AG04450 (cell line): ENCODE measurements at places on chromosomes 7 and 10.

DNA sequence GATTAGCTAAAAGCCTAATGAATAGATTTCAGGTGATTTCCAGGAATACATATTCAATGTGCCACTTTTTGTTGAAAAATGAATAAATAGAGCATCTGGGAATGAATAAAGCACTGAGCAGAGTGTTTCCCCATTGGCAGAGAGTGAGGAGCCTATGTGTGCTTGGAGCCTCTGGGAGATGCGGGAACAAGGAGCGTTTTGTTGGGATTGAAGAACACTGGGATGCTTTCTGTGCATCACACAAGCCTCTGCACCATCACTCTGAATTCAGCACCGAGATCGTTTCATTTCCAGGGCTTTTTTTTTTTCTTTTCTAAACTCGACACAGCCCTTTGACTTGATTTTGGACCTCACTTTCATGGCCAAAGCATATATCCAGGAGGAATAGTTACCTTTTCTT is 111.4 kb downstream of the BAMBI start:
- DNase-seq, result no peak

DNA sequence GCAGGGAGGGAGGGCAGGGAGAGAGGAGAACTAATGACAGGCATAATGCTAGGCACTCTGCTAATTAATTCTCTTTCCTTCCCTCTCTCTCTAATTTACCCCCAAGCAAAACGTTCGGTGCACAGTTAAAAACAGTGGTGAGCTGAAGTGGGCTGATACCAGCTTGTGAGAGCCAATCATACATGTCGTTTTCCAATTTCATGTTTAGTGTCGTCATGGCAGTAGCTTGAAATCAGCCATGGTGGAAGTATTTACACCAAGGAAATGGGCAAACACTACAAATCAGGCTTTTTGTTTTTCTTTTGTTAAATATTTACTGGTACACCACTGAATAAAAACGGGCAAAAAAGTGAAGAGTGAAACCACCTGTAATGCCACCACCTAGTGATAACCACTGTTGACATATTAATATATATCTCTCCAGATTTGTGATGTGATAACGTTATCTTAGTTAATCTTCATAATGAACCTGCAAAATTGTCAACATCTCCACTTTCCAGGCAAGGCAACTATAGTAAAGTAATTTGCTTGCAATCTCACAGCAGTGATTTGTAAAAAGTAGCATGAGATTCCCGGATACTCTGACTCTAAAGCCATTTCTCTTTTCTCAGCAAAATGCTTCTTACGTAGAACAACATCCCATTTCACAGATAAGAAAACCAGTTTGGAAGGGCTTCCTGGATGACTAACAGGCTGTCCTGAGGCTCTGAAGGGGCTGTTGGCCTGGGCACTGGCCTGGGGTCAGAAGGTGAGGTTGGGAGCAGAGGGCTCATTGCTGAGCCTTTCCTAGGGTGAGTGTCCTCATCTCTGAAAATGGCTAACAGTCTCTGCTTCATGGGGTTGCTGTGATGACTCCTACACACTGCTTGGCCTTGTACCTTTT is 83.7 kb downstream of the ATXN7L1 start:
- DNase-seq, result no peak

GRCh38 chr7:151394076-151395035 is 15.5 kb downstream of the WDR86 start:
- DNase-seq, result no peak

DNA sequence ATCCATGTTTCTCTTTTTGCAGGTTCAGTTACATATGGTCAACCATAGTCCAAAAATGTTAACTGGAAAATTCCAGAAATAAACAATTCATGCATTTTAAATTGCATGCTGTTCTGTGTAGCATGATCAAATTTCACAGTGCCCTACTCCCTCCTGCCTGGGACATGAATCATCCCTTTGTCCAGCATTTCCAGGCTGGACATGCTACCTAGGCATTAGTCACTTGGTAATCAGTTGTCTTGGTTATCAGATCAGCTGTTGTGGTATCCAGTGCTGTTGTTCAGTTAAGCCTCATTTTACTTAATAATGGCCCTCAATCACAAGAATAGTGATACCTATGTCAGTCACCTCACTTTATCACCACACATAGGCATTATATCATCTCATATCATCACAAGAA is 7.3 kb upstream of the PNLIP start:
- no peak for DNase-seq

DNA sequence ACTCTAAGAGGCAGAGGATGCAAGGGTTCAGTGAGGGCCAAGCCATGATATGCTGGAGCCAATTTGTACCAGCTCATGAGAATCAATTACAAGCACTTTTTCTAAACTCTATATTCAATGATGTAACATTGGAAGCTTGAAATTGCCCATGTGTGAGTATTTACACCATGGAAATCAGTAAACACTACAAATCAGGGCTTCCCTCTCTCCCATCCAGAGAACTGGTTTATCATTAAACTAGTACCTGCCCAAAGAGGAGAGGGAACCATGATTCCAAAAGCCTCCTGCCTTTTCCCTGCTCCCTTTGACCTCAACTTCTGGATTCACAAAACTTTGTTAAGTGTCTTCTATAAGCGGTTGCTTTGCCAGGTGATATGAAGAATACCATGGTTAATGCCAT is 52.5 kb upstream of the BICC1 start:
- DNase-seq, result no peak
